ENCODE measurements at places on chromosomes 11 and 22. TPM values are rescaled to one million over a fixed set of nuclear protein-coding genes. Genes with fewer than 3 reads are reported as not detected.
A peak's percentile ranks its signal among the peaks of the same experiment; 100 is the strongest.

GRCh38 chr11:10970926-10971325 lies 113.1 kb upstream of the ZBED5 start:
- DNase-seq, result no peak
- H3K4me1 ChIP-seq, result no peaks in the 10 kb centered on the region
- H3K27ac ChIP-seq, result no peak overlapping the region
- H3K4me3 ChIP-seq, result no peak overlapping the region
- H3K27me3 ChIP-seq, result no peaks in the 10 kb centered on the region
- no peaks in the 10 kb centered on the region for H3K36me3 ChIP-seq

GRCh38 chr11:8697054-8697453 lies 14.5 kb downstream of the RPL27A start:
- H3K4me1 ChIP-seq, result peaks cover 20% of the 10 kb centered on the region
- H3K27ac ChIP-seq, result no peak overlapping the region
- H3K4me3 ChIP-seq, result no peak overlapping the region
- peaks cover 93% of the 10 kb centered on the region for H3K36me3 ChIP-seq

DNA sequence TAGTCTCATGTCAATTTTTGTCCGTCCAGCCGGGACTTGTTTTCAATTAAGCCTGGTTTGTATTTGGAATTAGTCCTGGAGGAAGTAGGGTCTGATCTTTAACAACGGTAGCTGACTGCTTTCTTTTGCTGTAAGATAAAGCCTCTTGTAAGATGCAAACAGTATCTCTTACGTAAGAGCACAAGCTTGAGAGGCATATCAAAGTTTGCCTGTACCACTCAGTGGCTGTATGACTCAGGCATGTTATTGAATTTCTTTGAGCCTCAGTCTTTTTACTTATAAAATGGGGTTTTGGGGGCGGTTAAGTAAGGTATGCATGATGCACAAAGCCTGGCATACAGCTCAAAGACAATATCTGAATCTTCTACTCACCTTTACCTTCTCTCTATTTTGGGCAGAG lies 198.4 kb upstream of the NARS2 start:
- no peak overlapping the region for H3K27ac ChIP-seq
- H3K36me3 ChIP-seq, result peaks cover 4% of the 10 kb centered on the region
- DNase-seq, result no peak
- H3K4me3 ChIP-seq, result no peak overlapping the region
- no peaks in the 10 kb centered on the region for H3K27me3 ChIP-seq
- no peaks in the 10 kb centered on the region for H3K4me1 ChIP-seq

DNA sequence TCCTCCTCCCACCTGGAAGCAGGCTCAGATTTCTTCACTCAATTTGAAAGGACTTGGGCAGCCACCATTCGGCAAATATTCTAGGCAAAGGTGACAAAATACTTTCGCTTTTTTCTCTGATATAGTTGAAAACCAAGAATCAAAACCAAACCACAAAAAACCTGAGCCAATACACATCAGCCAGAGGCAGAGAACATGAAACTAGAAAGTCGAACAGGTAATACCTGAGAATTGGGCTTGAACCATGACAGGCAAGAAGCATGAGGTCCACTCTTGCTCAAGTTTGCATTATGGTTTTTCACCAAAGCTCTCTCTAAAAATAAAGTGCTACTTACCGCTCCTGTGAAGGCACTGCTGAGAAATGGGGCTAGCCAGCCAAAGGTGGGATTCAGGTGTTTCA lies 26.2 kb upstream of the LDLRAD3 start:
- H3K4me1 ChIP-seq, result no peaks in the 10 kb centered on the region
- peak; percentile 20 for DNase-seq
- no peak overlapping the region for H3K27ac ChIP-seq
- no peak overlapping the region for H3K4me3 ChIP-seq
- no peaks in the 10 kb centered on the region for H3K36me3 ChIP-seq

GRCh38 chr11:130272336-130272735 lies 42.4 kb downstream of the ZBTB44 start:
- no peaks in the 10 kb centered on the region for H3K27me3 ChIP-seq
- H3K4me1 ChIP-seq, result no peaks in the 10 kb centered on the region
- DNase-seq, result no peak
- H3K4me3 ChIP-seq, result no peak overlapping the region

GRCh38 chr11:44138286-44138685 lies 42.8 kb downstream of the EXT2 start:
- H3K27me3 ChIP-seq, result no peaks in the 10 kb centered on the region
- H3K4me3 ChIP-seq, result no peak overlapping the region
- no peak for DNase-seq
- H3K4me1 ChIP-seq, result peaks cover 5% of the 10 kb centered on the region
- peaks cover 3% of the 10 kb centered on the region for H3K36me3 ChIP-seq
- H3K27ac ChIP-seq, result no peak overlapping the region

DNA sequence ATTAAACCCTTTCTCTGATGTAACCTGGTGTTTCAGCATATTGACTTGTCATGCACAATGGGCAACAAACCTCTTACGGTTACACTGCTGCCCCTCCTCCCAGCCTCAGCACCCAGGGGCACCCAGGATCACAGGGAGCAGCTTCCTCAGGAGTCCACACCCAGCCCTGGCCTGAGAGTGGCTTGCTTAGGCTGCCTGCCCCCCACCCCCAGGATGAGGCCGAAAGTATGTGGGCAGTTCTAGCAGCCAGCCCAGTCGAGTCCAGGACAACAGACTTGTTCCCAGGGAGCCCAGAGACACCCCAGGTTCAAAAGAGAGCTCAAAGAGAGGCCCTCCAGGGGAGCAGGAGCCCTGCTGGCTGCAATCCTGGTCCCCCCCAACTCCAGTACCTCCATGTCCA lies 108.1 kb upstream of the THY1 start:
- peak; percentile 34 for DNase-seq
- peaks cover 40% of the 10 kb centered on the region for H3K27me3 ChIP-seq
- no peaks in the 10 kb centered on the region for H3K36me3 ChIP-seq
- H3K4me3 ChIP-seq, result no peak overlapping the region
- no peak overlapping the region for H3K27ac ChIP-seq
- peaks cover 11% of the 10 kb centered on the region for H3K4me1 ChIP-seq

GRCh38 chr11:61507962-61508861 lies at the start of gene LRRC10B:
Gene LRRC10B, plus strand, starts transcription at chr11:61508749. Its CDS starts 250 bp downstream, at chr11:61508999.
- H3K27ac ChIP-seq, result no peak within 1 kb of the TSS
- peak within 1 kb of the TSS; percentile 60 for H3K4me3 ChIP-seq
- H3K36me3 ChIP-seq, result no peaks in the 10 kb centered on the region
- peaks cover 51% of the 10 kb centered on the region for H3K27me3 ChIP-seq
- peaks cover 2% of the 10 kb centered on the region for H3K4me1 ChIP-seq
- DNase-seq, result peak; percentile 96

DNA sequence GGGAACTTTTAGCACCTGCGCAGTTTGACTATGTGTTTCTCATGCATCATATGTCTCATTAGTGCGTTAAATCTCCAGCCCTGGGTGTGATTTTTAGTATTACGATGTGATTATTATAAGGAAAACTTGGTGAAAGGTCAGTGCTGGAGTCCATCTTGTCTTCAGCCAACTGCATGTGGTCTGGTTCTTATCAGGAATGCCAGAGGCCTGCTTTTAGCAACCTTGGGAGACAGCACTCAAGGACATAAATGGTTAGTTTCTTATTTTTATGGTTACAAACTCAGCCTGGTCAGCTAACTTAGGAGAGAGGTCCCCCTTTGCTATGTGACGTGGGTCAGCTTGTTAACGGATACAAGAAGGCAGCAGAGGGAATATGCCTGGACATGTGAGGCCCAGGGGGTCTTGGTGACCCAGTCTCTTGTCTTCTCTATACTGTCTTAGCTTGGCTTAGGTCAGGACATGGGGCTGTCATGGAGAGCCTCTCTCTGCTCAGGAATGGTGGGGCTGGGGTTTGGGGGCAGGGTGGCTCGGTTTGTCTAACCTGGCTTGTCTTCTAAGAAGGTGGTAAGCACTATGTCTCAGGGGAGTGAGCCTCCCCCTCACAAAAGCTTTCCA lies 21.5 kb downstream of the KCTD21 start:
- H3K4me3 ChIP-seq, result no peak overlapping the region
- DNase-seq, result no peak
- peaks cover 6% of the 10 kb centered on the region for H3K4me1 ChIP-seq

DNA sequence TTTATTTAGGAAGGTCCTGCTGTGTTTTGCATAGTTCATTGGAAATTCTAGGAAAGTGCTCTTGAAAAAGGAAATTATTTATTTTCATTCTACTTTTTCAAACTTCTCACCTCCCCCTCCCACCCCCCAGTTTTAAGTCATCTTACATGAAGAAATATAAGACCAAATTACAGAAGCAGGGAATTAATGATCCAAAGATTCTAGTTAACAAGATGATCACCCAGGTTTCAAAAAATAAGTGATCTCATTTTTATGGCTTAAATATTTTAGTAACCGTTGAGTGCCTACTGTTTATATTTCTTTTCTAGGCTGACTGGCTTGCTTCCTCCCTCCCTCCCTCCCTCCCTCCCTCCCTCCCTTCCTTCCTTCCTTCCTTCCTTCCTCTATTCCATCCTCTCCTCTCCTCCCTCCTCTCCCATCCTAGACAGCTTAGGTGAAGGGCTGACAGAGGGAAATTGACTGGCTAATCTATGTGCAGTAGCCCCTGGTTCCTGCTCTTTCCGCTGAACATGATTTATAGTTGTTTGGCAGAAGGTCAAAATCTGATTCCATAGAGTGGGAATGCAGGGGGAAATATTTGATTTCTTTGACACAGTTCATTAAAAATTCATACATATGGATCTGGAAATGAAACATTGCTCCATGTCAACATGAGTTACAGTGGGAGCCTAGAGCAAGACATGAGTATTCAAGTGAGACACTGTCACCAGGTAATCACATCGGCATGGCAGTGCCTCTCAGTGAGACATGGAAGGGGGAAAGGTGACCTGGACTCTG lies 123.4 kb downstream of the COMMD9 start:
- no peak overlapping the region for H3K27ac ChIP-seq
- no peaks in the 10 kb centered on the region for H3K27me3 ChIP-seq
- no peak for DNase-seq
- H3K4me3 ChIP-seq, result no peak overlapping the region
- H3K4me1 ChIP-seq, result no peaks in the 10 kb centered on the region

DNA sequence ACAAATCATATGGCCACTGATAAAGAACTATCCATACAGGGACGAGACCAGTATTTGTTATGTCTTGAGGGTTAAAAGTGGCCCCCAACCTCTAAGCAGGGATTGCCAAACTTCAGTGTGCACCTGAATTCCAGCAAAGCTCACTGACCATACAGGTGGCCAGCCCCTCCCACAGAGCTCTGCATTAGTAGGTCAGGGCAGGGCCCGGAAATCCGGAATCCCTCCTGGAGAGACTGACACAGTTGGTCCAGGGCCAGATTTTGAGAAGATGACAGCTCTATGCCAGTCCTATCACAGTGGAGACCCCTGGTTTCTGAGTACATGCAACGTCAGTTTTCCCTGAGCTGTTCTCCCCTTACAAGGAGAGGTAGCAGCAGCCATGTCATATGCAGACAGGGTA lies 20.8 kb downstream of the VPS37C start:
- H3K27me3 ChIP-seq, result no peaks in the 10 kb centered on the region
- peaks cover 19% of the 10 kb centered on the region for H3K36me3 ChIP-seq
- H3K4me3 ChIP-seq, result no peak overlapping the region

GRCh38 chr22:19195796-19196731 lies 17.5 kb upstream of the SLC25A1 start:
- H3K4me3 ChIP-seq, result no peak overlapping the region
- H3K27me3 ChIP-seq, result no peaks in the 10 kb centered on the region
- no peak for DNase-seq
- no peak overlapping the region for H3K27ac ChIP-seq
- no peaks in the 10 kb centered on the region for H3K36me3 ChIP-seq
- no peaks in the 10 kb centered on the region for H3K4me1 ChIP-seq

DNA sequence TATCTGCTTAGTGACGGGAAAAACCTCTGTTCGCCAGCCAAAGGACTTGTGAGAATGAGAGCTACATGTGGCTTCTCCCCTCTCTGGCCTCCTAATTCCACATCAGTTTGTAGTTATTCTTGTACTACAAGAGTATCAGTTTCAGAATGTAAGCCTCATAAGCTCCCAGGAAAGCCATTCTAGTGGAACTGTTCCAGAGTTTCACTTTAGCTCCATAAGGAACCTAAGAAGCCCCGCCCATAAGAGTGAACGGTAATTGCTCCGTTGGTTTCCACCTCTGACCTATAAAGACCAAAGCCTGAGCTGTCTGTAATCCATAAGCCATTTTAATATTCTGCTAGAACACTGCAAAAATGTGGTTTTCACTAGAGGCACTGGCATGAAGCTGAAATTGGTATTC lies 53.0 kb downstream of the SIK3 start:
- H3K27ac ChIP-seq, result no peak overlapping the region
- H3K27me3 ChIP-seq, result no peaks in the 10 kb centered on the region
- H3K4me1 ChIP-seq, result no peaks in the 10 kb centered on the region
- H3K4me3 ChIP-seq, result no peak overlapping the region
- no peak for DNase-seq
- H3K36me3 ChIP-seq, result no peaks in the 10 kb centered on the region

Gene C22orf42
- total RNA-seq, result 0.18 TPM

Gene APOC3
- not detected for total RNA-seq

Gene MMP7
- total RNA-seq, result not detected

Gene ROM1
- total RNA-seq, result 1.3 TPM

Gene ANGPTL5
- total RNA-seq, result not detected

Gene MRGPRX3
- total RNA-seq, result not detected

Gene MCHR1
- total RNA-seq, result not detected

Gene OVOL1
- total RNA-seq, result 5.5 TPM
